T-helper 9 cell (primary cell): ENCODE measurements at places on chromosomes 16 and 17.

GRCh38 chr16:8905168-8905762 lies 23.1 kb downstream of the LITAFD start:
- DNase-seq, result no peak

DNA sequence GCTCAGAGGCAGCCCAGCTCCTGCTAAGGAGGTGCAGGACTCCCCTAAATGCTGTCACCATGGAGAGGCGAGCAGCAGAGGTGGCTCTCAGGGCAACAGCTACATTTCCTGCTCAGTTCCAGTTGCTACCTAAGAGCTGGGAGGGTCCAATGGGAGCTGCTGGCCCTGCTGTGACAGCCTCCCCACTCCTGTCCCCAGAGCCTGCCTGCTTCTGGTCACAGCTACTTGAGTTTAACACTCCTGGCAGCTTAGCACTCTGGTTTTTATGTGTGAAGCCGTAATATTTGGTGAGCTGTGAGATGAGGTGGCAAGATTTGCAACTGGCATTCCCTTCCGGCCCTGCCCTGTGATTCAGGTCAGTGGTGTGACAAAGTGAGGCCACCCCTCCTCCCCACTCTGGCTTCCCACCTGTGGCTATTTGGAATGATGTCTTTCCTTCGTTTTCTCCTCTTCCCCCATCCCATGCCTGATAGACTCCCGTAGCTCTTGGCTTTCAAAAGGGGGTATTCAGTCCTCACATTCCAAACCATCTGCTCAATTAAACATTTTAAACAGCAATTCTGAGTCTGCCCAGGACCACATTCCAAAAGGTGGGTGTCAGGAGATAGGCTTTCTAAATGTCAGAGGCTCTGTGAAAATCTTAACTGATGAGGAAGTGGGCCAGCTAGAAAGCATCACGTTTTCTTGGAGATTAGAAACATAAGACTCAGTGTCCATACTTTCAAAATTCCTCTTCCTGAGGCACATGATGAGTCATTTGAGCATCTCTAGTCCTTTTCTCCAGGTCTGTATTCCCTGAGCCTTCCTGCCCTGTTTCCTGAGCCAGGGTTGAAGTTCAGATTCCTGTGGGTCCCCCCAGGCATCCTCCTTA lies 42.6 kb upstream of the SKAP1 start:
- no peak for DNase-seq

- no peak for DNase-seq
These were observed 499 bp upstream of the HLF start for GRCh38 chr17:55264278-55264644.

- DNase-seq, result no peak
These were observed 40.3 kb downstream of the FOXL1 start for GRCh38 chr16:86618431-86619238.

DNA sequence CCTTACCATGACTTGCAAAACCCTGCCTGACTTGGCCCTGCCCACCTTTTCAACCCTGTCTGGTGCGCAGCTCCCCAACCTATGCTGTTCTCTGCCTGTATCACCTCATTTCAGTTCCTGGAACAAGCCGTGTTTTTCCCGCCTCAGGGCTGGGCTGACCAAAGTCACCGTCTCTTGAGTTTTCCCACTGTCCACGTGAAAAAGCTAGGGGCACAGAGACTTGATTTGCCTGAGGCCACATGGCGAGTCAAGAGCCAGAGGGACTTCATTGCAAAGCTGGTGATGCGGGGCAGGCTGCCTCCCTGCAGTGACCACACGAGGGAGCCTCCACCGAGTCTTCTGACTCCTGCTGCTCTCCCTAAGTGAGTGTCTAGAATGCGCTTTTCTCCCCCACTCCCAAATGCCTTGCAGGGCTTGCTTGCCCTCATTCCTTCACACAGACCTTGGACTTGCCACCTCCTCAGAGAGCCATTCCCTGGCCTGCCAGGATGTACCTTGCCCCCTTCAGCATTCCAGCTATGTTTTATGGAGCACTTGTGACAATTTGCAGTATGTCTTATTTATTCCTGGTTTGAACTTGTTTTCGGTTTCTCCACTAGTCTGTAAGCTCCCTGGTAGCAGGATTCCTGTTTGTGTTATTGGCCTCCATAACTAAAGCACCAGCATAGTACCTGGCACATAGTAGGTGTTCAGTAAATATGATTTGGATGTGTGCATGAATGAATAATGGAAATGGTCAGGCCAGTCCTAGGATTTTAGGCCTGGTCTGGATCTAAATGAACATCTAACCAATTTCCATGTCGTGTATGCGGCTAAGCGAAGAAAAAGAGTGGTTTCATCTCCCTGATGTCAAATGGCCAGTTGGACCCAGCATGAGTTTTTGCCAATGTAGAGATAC lies 252.3 kb downstream of the SNX29 start:
- no peak for DNase-seq

- DNase-seq, result no peak
These were observed 12.2 kb upstream of the ELAC2 start for GRCh38 chr17:13030056-13030455.

- DNase-seq, result no peak
These were observed 119.8 kb downstream of the PRKCA start for GRCh38 chr17:66422186-66422585.
